NCI-H2081 (cell line): ENCODE measurements at places on chromosomes 11 and 22.

- DNase-seq: no peak
Observed at GRCh38 chr11:21465203-21465602, 727.7 kb upstream of the ANO5 start.

DNA sequence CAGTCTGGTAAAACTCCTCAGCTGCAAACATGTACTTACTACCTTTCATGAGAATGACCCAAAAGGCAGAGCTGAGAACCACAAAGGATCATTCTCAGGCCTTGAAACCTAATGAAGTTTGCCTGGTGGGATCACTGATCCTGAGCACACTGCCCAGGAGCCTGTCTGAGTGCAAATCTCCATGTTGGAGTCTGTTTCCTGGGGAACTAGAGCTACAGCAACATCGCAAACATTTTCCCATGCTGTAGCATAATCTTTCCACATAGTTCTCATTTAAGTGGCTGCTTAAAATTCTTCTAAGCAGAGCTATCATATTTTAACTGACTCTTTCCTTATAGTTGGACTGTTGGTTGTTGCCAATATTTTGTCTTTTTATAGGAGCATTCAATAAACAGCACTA lies 58.5 kb downstream of the GUCY1A2 start:
- no peak for DNase-seq

GRCh38 chr11:121589946-121590537 lies 137.3 kb upstream of the SORL1-AS1 start:
- no peak for DNase-seq

- DNase-seq: no peak
Observed at GRCh38 chr11:132228746-132229325, 858.4 kb downstream of the NTM start.

DNA sequence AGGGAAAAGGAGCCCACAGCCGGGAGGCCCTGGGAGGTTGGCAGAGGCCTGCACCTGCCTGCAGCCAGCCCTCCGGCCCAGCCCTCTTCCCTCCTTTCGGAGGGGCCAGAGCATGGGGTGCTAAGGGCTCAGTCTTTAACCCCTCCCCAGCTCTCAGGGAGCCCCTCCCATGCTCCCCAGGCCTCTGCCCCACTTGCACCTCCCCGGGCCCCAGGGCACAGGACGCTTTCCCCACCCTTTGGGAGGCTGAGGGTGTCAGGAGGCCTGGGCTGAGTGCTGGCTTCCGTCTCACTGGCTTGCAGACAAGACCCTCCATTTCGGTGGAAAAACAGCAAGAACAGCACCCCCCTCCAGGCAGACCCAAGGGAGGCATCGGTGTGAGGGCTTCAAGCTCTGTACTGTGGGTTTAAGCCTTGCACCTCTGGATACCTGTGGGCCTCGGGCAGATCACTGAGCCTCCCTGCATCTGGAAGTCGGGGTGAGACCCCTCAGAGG lies 7.3 kb downstream of the ASCL2 start:
- no peak for DNase-seq

- DNase-seq: no peak
Observed at GRCh38 chr11:121367844-121368225, 75.3 kb downstream of the SC5D start.

GRCh38 chr11:2534134-2534956 lies 89.5 kb downstream of the KCNQ1 start:
- DNase-seq: no peak
